ENCODE measurements at places on chromosomes 16 and 17.

DNA sequence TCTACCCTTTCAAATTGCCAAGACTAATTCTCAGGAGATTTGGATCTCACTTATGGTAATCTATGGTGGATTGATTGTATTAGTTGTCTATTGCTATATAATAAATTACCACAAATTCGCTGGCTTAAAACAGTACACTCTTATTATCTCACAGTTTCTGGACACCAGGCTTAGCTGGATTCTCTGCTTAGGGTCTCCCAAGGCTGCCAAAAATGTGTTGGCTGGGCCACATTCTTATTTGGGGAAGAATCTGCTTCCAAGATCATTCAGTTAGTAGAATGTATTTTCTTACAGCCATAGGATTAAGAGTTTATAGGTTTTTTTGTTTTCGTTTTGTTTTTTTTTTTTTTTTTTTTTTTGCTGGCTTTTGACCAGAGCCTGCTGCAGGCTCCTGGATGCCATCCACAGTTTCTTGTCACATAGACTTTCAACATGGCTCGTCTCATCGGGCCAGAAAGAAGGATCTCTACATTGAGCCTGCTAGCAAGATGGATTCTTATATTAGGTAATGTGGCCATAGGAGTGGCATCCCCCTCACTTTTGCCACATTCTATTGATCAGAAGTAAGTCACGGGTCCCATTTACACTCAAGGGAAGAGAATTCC is 415.3 kb downstream of the KIF2B start:
- DNase-seq, result no peak

GRCh38 chr16:24825696-24826095 is 20.1 kb upstream of the SLC5A11 start:
- DNase-seq, result no peak

- no peak for DNase-seq
Measured at GRCh38 chr16:80604600-80605355, 64.0 kb downstream of the DYNLRB2 start.

GRCh38 chr17:43723697-43724359 is 34.8 kb downstream of the SOST start:
- DNase-seq, result no peak

- no peak for DNase-seq
Measured at GRCh38 chr16:67941469-67942199, 2.3 kb downstream of the LCAT start.

DNA sequence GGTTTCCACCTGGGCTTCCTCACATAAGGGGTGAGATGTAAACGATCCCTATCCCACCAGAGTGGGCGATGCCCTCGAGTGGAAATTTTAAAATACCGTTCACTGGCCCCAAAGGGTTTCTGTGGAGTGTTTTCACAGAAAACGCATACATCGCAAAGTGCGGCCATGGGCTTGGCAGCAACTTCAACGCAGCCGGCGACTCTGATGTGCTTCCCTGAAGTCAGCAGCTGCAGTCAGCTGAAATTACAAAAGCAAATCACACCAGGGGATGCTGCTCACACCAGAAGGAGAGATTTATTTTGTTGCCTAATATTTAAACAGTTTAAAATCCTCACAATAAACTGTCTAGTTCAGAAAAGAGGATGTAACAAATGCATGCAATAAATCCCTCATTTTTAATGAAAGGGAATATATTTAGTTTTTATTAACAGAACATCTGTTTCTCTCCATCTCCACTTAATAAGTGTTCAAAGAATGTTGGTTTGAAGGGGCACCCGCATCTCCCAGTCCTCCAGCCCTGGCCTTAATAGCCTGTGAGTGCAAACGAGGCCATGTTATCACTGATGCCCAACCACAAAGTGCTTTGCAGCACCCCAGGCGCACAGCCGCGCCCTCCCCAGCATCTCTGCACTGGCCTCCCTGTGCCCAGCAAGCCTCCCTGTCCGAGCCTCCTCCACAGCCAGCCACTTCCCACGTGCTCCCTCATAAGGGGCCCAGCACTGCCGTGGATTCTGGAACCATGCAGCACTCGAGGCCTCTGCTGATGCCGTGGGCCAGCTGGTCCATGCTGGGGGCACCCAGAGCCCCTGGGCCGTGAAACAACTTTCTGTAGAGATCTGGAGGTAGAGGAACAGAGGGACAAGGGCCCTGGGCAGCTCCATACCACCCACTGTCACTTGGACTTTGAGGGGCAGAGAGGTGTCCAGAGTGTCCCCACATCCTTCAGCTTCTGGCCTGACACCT is 17.3 kb upstream of the XYLT2 start:
- DNase-seq, result no peak

GRCh38 chr17:59492091-59492451 is 73.3 kb upstream of the DHX40 start:
- no peak for DNase-seq

GRCh38 chr17:43813386-43813785 is 19.6 kb downstream of the MPP3 start:
- no peak for DNase-seq

- DNase-seq, result no peak
Measured at GRCh38 chr17:7383371-7383741, 2.5 kb downstream of the TNK1 start.
